ENCODE measurements at places on chromosomes 16 and 17. TPM values are rescaled to one million over a fixed set of nuclear protein-coding genes. Genes with fewer than 3 reads are reported as not detected.

Gene SP6
- 0.26 TPM for total RNA-seq

Gene TPPP3
- not detected for total RNA-seq

DNA sequence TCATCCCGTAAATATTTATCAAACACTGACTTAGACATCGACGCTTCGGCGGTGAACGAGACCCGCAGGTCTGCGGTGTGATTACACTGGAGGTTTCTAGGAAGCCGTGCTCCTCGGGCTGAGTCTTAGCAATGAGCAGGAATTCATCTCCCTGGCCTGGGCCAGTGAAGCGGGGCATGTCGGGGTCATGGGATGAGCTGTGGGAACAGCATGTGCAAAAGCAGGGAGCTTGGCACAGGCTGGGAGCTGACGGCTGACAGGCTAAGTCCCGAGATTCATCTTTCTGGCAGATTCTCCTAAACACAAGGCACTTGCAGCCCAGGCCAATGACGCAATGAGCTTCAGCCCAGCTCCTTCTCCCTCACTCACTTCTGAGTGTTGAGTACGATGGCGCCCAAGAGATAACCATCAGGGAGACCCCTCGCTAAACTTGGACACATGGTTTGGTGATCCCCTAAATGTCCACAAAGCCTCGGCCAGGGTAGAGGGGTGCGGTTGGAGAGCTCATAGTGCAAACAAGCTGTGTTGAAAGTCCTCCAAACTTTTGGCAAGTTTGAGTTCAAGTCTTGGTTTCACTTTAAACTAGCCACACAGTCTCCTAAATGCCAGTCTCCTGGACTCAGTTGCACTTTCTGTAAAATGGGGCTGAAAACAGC, 12.8 kb downstream of the CRISPLD2 start:
- H3K27me3 ChIP-seq = peaks cover 36% of the 10 kb centered on the region
- H3K4me1 ChIP-seq = no peaks in the 10 kb centered on the region
- no peak overlapping the region for H3K4me3 ChIP-seq
- H3K27ac ChIP-seq = no peak overlapping the region
- H3K36me3 ChIP-seq = no peaks in the 10 kb centered on the region
- no peak for DNase-seq

DNA sequence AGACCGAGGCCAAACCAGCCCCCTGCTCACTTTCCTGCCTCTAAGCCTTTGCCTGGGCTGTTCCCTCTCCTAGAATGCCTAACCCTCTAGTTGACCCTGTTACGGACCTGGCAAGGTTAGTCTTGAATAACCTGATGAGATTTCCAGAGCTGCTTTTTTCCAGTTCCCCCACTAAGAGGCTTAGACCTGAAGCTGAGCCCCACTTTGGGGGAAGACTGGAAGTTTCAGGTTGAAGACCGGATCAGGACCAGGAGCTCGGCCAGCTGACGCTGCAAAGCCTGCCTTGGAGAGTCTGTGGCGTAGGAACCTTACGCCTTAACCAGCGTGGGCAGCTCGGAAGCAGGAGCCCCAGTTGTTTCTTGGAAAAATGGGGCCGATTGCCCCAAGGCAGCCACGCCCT, 129.8 kb downstream of the OR1D5 start:
- no peaks in the 10 kb centered on the region for H3K36me3 ChIP-seq
- no peaks in the 10 kb centered on the region for H3K27me3 ChIP-seq
- DNase-seq = no peak
- no peak overlapping the region for H3K4me3 ChIP-seq
